ENCODE measurements at places on chromosomes 2 and 18.
A peak's percentile ranks its signal among the peaks of the same experiment; 100 is the strongest.

GRCh38 chr2:56132138-56132537, 51.7 kb upstream of the CCDC85A start:
- peak; percentile 87 for DNase-seq

DNA sequence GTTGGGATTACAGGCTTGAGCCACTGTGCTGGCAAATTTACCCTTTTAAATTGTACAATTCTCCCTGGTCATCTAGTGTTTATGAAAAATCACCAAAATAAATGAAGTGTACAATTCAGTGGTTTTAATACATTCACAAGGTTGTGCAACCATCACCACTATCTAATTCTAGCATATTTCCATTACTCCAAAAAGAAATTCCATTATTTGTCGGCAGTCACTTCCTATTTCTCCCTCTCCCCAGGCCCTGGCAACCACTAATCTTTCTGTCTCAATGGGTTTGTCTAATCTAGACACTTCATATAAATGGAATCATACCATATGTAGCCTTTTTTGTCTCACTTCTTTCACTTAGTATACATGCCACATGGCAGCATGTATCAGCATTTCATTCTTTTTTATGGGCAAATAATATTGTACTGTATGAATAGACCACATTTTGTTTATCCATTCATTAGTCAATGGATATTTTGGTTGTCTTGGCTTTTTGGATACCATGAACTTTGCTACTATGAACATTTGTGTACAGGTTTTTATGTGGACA, 12.6 kb upstream of the POLE4 start:
- no peak for DNase-seq

GRCh38 chr18:12336887-12337286, 28.8 kb downstream of the TUBB6 start:
- DNase-seq = peak; percentile 21

DNA sequence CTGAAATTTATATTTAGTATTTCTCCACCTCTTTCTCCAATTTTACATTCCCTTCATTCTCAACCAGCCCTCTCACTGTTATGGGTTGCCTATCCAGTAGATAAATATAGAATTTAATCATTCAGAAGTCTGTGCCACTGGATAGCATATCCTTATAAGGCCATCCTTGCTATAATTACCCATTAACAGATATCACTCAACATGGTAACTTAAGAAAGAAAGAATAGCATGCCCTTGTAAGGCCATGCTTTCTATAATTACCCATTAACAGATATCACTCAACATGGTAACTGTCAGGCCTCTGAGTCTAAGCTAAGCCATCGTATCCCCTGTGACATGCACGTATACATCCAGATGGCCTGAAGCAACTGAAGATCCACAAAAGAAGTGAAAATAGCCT, 1137.4 kb upstream of the FAM98A start:
- DNase-seq = no peak

DNA sequence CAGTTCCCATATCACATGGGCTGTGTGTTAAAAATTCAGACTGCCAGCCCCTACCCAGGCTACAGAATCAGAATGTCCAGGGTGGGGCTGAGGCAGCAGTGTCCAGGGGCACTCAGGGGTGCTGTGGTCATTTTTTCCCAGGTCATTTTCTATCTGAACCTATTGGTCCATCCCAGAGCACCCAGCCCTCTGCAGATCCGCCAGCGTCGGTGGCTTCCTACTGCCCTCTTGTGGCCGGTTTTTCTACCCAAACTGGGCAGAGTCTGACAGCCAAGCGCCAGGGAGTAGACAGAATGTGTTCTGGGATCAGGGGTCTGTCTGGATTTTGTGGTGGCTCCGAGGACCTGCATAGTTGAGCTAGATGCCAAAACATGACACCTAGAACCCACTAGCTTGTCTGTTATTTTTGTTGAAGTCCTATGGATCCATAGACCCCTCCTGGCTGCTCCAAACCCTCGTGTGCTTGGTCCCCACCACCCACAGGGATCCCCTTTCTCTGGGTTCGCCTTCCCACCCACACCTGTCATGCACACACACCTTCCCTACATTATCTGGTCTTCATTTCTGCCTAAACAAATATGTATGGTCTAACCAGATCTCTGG, 34.1 kb upstream of the RMDN2 start:
- DNase-seq = peak; percentile 83

DNA sequence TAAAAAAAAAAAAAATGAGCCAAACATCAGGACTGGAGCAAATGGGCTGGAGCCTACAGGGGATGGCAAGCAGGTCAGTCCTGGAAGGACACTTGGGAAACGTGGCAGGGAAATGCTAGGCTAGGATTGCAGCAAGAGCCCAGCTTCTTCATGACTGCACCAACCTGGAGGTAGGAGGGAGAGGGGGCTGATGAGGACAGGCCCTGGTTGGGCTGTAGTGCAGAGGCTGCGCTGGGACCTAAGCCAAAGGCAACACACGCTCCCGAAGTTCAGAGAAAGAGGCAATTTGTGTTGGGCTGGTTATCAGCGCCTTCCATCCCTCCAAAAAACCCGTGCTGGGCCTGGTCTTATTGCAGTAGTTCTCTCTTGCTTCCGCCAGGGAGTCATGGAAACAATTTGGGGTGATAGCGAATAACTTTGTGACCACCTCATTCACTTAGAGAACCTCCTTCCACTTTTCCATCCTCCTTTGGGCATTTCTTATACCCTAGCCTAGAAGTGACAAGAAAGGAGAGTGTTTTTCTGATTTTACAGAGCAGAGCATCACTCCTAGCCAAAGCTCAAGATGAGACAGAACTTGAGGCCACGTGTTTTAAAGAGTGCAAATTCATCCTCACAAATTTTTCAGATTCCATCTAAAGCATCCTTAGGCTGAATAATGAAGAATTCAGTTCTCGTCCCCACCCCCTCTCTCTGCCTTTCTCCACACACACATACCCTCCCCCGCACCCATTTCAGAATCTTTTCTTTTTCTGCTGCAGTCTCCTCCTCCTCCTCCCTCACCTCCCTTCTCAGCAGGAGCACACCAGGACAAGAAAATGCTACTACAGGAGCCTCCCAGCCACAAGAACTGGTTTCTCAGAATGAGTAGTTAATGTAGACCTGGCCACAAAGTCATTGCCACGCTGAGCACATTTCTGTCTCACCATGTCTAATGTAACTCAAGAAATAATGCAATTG, 82.5 kb upstream of the STPG4 start:
- DNase-seq = no peak

- DNase-seq = no peak
Observed at GRCh38 chr2:9237831-9238230, 31.2 kb downstream of the ASAP2 start.

- DNase-seq = no peak
Observed at GRCh38 chr18:58005011-58005410, 39.0 kb upstream of the NEDD4L start.

- DNase-seq = no peak
Observed at GRCh38 chr18:6509417-6509816, 94.7 kb upstream of the L3MBTL4 start.

- no peak for DNase-seq
Observed at GRCh38 chr2:233385489-233386044, 31.3 kb downstream of the DGKD start.

GRCh38 chr2:133253793-133254192, 314.5 kb downstream of the NCKAP5 start:
- no peak for DNase-seq

- DNase-seq = peak; percentile 3
Observed at GRCh38 chr2:204625135-204625534, 79.9 kb downstream of the PARD3B start.

Measured in NCI-H1417 (cell line).